ENCODE measurements at places on chromosomes 7 and 10. TPM values are rescaled to one million over a fixed set of nuclear protein-coding genes. Genes with fewer than 3 reads are reported as not detected.
A peak's percentile ranks its signal among the peaks of the same experiment; 100 is the strongest.

GRCh38 chr7:3927446-3928110 is 626.5 kb downstream of the SDK1 start:
- no peak for DNase-seq
- no peak overlapping the region for H3K27ac ChIP-seq
- no peak overlapping the region for H3K4me3 ChIP-seq
- no peaks in the 10 kb centered on the region for H3K36me3 ChIP-seq

GRCh38 chr10:117345143-117345542 is 30.1 kb downstream of the PDZD8 start:
- H3K27me3 ChIP-seq: no peaks in the 10 kb centered on the region
- H3K27ac ChIP-seq: no peak overlapping the region
- no peak overlapping the region for H3K4me3 ChIP-seq
- peaks cover 27% of the 10 kb centered on the region for H3K4me1 ChIP-seq
- DNase-seq: no peak

GRCh38 chr7:16365177-16365576 is 56.2 kb downstream of the CRPPA start:
- no peak overlapping the region for H3K4me3 ChIP-seq
- H3K36me3 ChIP-seq: no peaks in the 10 kb centered on the region
- H3K27ac ChIP-seq: no peak overlapping the region

DNA sequence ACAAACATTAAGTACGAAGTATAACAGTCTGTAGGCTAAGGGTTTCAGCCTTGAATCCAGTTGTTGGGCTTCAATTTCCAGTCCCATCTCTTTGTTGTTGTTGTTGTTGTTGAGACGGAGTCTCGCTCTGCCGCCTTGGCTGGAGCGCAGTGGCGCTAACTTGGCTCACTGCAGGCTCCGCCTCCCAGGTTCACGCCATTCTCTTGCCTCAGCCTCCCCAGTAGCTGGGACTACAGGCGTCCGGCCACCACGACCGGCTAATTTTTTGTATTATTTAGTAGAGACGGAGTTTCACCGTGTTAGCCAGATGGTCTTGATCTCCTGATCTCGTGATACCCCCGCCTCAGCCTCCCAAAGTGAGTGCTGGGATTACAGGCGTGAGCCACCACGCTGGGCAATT is 464.9 kb downstream of the ANKRD7 start:
- DNase-seq: peak; percentile 32
- no peaks in the 10 kb centered on the region for H3K27me3 ChIP-seq
- no peak overlapping the region for H3K4me3 ChIP-seq
- no peak overlapping the region for H3K27ac ChIP-seq
- H3K4me1 ChIP-seq: no peaks in the 10 kb centered on the region
- H3K36me3 ChIP-seq: no peaks in the 10 kb centered on the region

Gene GOT1
- total RNA-seq: 21.3 TPM

DNA sequence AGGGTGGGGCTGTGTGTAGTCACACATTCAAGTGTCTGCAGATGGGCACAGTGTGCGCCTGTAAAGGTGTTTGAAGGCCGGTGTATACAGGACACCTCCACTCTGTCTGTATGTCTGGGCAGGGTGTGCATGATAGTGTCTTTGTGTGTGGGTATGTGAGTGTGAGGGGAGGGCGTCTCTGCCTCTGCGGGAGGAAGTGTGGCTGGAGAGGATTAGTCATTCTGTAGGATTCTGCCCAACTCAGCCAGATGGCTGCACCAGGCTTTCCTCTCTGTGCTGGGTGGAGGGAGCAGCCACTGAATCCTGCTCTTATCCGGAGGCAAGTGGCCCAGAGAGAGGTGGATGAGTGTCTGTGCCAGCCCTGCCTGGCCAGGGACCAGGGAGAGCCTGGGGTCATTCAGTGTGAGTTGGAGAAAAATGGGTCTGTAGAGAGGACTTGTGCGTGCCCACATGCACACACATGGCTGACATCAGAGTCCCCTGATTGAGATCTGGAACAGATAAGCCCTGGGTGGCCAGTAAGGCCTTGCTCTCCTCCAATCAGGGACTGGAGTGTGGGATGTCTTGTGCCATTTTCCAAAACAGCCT is 1.7 kb downstream of the SFXN3 start:
- peak overlapping the region; percentile 93 for H3K27ac ChIP-seq
- H3K4me1 ChIP-seq: peaks cover 23% of the 10 kb centered on the region
- DNase-seq: no peak
- H3K4me3 ChIP-seq: peak overlapping the region; percentile 74

Gene DIP2C
- total RNA-seq: 16.0 TPM

DNA sequence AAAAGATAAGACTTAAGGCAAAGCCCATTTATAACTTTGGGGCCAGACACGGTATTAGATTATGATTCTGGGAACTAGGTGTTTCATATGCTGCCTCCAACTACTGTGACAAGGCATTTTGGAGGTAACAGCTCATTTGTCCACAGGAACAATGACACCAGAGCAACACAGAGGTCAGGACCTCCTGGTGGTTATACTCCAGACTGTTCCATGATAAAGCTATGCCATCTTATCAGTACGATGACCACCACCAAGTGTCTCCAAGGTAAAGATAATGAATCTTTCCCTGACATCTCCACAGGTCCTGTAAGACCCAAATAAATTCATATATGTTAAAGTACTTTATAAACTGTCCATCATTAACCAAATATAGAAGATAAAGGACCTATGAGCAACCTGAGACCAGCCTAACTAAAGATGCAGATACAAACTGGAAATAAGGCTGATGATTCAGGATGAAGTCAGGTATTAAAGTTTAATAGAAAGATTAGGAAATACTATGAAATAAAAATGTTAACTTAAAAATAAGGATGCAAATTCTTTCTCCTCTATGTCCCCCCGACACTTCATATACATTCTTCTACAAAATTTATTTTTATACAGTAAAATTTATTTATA is 26.2 kb downstream of the CUL2 start:
- no peak overlapping the region for H3K4me3 ChIP-seq
- no peaks in the 10 kb centered on the region for H3K4me1 ChIP-seq
- H3K36me3 ChIP-seq: peaks cover 32% of the 10 kb centered on the region
- no peaks in the 10 kb centered on the region for H3K27me3 ChIP-seq
- H3K27ac ChIP-seq: no peak overlapping the region

Gene IL6
- total RNA-seq: 16.6 TPM

- no peaks in the 10 kb centered on the region for H3K27me3 ChIP-seq
- DNase-seq: no peak
- no peak overlapping the region for H3K4me3 ChIP-seq
- no peak overlapping the region for H3K27ac ChIP-seq
Observed at GRCh38 chr10:17712717-17713471, 39.1 kb upstream of the TMEM236 start.

Gene HGF
- 9.0 TPM for total RNA-seq

DNA sequence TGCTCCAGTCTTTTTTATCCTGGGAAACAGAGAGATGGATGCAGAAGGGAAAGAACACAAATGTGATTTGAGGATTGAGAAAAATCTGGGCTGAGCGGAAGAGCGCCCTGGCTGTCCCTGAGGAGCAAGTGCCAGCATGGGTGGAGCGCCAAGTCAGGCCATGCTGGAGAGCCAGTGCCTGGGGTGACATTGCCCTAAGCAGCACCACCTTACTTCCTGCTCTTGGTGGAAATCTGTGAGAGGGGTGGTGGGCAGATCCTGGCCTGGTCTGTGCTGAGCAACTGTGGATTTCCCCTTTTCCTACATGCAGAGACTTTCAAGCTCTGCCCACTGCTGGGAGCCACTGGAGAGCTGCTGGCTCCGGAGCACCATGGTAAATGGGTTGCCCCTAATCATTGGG is 36.9 kb downstream of the DDIT4 start:
- no peak overlapping the region for H3K4me3 ChIP-seq
- H3K27me3 ChIP-seq: no peaks in the 10 kb centered on the region
- H3K36me3 ChIP-seq: no peaks in the 10 kb centered on the region
- H3K4me1 ChIP-seq: peaks cover 45% of the 10 kb centered on the region
- H3K27ac ChIP-seq: peak overlapping the region; percentile 86

DNA sequence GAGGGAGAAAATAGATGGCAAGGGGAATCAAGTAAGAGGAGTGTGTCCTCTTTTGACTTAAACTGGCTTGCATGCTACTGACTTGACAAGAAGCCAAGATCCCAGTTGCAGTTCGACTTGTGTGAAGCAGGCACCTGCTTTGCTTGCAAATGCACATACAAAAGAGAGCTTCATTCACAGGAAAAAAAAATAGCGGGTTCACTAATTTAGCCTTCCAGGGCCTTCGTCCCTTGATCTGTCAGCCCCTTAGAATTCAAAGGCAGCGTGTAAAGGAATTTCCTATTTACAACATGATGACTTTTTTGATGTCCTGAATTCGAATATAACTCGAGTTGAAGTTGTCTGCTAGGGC is 192.1 kb downstream of the CELF2 start:
- H3K4me3 ChIP-seq: no peak overlapping the region
- H3K4me1 ChIP-seq: no peaks in the 10 kb centered on the region
- no peaks in the 10 kb centered on the region for H3K27me3 ChIP-seq
- no peaks in the 10 kb centered on the region for H3K36me3 ChIP-seq

Gene SLC26A3
- total RNA-seq: not detected

Gene CALU
- total RNA-seq: 25.1 TPM

Gene EVX1
- total RNA-seq: not detected

Gene CALML5
- total RNA-seq: not detected

- H3K27ac ChIP-seq: no peak overlapping the region
- H3K27me3 ChIP-seq: no peaks in the 10 kb centered on the region
- no peaks in the 10 kb centered on the region for H3K4me1 ChIP-seq
- H3K4me3 ChIP-seq: no peak overlapping the region
- no peaks in the 10 kb centered on the region for H3K36me3 ChIP-seq
Observed at GRCh38 chr7:138097064-138097741, 20.9 kb downstream of the AKR1D1 start.

GRCh38 chr7:108299251-108299973 is 156.8 kb downstream of the NRCAM start:
- H3K36me3 ChIP-seq: no peaks in the 10 kb centered on the region
- no peaks in the 10 kb centered on the region for H3K27me3 ChIP-seq
- no peak overlapping the region for H3K27ac ChIP-seq
- H3K4me1 ChIP-seq: no peaks in the 10 kb centered on the region

GRCh38 chr7:70704831-70705346 is 427.1 kb upstream of the GALNT17 start:
- H3K36me3 ChIP-seq: no peaks in the 10 kb centered on the region
- no peaks in the 10 kb centered on the region for H3K27me3 ChIP-seq
- H3K4me3 ChIP-seq: no peak overlapping the region
- peaks cover 37% of the 10 kb centered on the region for H3K4me1 ChIP-seq

- H3K27me3 ChIP-seq: no peaks in the 10 kb centered on the region
- DNase-seq: no peak
- no peaks in the 10 kb centered on the region for H3K36me3 ChIP-seq
- no peaks in the 10 kb centered on the region for H3K4me1 ChIP-seq
- H3K4me3 ChIP-seq: no peak overlapping the region
- H3K27ac ChIP-seq: no peak overlapping the region
Observed at GRCh38 chr7:18575622-18576572, 80.3 kb downstream of the HDAC9 start.

DNA sequence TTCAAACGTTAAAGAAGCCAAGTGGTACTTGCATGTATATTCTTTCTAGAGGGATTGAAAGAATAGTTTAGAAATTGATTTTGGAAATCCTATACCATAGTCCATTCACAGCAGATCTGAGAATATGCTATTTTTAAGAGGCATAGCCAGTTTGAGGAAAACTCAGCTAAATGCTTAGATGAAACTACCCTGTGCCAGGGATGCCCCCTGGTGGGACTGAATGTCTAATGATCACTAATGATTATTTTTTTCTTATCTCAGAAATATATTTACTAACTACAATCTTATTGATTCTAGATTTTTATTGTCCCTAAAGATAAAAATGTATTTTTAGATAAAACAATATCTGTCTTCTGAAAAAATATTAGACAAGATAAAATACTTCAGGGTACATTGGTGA is 844.9 kb upstream of the PHF14 start:
- H3K36me3 ChIP-seq: no peaks in the 10 kb centered on the region
- H3K4me1 ChIP-seq: no peaks in the 10 kb centered on the region
- no peak overlapping the region for H3K27ac ChIP-seq
- no peak overlapping the region for H3K4me3 ChIP-seq

- H3K4me1 ChIP-seq: no peaks in the 10 kb centered on the region
- H3K27ac ChIP-seq: no peak overlapping the region
- peaks cover 55% of the 10 kb centered on the region for H3K36me3 ChIP-seq
- no peaks in the 10 kb centered on the region for H3K27me3 ChIP-seq
Observed at GRCh38 chr7:149474309-149475120, 13.7 kb upstream of the ZNF777 start.

Gene PBLD
- total RNA-seq: 4.1 TPM

DNA sequence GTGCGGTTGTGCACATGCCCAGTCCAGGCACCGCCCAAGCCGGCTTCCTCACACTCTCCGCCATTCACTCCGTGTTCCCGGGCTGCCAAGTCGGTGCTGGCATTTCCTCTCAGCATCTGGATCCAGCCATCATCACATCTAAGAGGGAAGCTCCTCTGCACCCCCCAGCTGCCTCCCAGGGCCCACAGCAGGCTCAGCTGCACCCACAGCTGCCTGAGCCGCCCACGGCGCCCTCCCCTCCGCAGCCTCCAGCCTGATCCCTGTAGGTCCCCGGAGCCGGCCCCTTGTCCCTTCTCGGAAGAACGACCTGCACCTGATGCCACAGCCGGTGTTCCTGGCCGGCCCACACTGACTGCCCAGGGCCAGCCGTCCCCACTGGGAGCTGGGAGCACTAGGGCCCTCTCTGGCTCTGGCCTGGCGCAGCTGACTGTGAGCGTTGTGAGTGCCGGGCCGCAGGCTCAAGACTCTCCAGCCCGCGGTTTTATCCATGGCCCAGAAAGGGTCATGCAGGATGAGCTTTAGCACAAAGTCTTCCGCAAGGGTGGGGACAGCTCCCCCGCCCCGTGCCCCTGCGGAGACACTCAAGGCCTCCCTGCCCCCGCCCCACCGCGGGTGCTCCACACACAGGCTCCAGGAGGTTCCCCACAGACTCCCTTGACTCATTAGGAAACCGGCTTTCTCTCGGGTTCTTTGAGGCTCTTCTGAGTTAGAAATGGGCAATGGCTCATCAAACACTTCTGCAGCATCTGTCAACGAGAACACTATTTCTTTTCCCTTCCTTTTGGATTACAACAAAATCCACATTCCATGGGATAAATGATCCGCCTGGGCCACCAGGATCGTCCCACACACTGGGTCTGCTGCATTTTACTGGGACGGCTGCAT is 31.2 kb downstream of the CFAP46 start:
- no peak for DNase-seq
- no peaks in the 10 kb centered on the region for H3K4me1 ChIP-seq
- H3K4me3 ChIP-seq: no peak overlapping the region
- H3K27ac ChIP-seq: no peak overlapping the region
- no peaks in the 10 kb centered on the region for H3K27me3 ChIP-seq

DNA sequence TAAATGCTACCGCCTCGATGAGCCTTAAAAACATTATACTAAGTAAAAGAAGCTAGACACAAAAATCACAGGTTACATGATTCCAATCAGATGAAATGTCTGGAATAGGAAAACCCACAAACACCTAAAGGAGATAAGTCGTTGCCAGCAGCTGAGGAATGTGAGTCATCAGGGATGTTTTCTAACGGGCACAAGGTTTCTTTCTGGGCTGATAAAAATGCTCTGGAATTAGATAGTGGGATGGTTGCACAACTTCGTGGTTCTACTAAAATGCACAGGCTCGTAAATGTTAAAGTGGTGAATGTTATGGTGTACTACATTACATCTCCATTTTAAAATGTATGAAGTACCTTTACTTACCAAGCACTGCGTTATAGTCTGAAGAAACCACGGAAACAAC is 9.7 kb downstream of the ABLIM1 start:
- H3K4me3 ChIP-seq: no peak overlapping the region
- peaks cover 17% of the 10 kb centered on the region for H3K4me1 ChIP-seq
- DNase-seq: no peak

GRCh38 chr10:84012431-84012830 is 126.9 kb upstream of the GHITM start:
- no peaks in the 10 kb centered on the region for H3K36me3 ChIP-seq
- no peaks in the 10 kb centered on the region for H3K27me3 ChIP-seq
- H3K4me3 ChIP-seq: no peak overlapping the region
- no peaks in the 10 kb centered on the region for H3K4me1 ChIP-seq
- H3K27ac ChIP-seq: no peak overlapping the region

Data from upper lobe of left lung (tissue), 6 donors.